Thoracic aorta (tissue), 2 donors: ENCODE measurements at places on chromosomes 13 and 19.

DNA sequence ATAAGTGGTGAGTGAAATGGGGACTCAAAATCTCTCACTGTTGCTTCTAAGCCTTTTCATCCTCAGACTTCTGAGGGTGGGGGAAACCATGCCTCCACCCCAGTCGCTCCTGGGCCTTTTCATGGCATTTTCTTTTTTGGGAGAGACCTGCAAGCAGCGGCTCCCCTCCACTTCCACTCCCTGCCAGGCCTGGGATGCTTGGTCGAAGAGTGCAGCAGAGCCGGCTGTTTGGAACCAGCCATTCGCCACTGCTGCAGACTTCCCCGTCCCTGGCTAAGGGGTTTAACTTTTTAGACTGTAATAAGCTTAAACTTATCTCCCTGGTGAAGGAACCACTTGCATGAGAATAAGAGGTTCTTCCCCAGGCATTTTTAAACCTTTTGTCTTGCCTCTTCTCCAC lies 617.2 kb downstream of the PCDH9 start:
- no peak for DNase-seq

DNA sequence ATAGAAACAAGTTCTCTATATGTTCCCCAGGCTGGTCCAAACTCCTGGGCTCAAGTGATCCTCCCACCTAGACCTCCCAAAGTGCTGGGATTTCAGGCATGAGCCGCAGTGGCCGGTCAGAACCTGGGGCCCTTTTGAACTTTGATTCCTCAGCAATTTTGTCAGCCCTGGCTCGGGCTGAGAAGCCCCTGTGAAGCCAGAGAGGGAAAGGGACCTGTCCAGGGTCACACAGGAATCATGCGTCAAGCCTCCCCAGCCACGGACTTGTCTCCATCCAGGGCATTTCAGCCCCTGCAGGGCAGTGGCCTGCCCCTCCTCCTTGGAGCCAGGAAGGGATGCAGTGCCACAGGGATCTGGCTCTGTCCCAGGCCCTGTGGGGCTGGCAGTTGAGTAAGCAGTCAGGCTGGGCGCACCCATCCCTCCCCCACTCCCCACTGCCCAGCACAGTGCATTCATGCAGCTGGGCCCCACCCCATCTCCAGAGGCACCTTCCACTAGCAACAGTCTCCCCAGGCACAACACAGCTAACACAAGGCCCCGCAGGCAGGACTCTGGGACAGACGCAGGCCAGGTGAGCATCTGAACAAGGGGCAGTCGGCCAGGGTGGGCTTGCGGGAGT lies at the start of gene CAPS:
CAPS (plus strand) TSS at position 516 of the 619 bp plus-strand sequence. CDS start 153 bp downstream, outside the sequence.
- DNase-seq: no peak

DNA sequence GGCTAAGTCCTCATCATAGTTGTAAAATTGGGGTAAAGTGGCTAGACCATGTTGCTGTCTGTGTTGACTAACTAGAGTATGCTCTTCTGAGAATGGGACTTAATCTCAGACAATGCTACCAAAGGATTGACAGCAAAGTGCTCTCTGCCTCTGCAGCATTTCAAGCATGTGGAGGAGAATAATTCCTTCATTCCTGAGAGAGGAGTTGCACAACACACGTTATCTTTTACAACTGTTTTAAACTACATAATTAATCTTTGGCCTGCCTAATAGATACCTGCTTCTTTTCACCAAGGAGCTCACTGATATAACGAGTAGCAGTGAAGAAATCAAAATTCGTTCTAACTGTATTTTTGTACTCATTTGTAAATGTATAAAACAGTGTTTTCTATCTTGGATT lies 2172.2 kb downstream of the PCDH9 start:
- DNase-seq: no peak

DNA sequence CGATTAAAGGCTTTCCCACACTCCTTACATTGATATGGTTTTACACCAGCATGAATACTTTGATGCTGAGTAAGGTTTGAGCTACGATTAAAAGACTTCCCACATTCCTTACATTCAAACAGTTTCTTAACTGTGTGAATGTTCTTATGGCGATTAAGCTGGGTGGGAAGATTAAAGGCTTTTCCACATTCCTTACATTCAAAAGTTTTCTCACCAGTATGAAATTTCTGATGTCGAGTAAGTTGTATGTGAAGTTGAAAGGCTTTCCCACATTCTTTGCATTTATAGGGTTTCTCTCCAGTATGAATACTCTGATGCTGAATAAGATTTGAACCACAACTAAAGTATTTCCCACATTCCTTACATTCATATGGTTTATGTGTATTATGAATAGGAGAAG lies 20.0 kb downstream of the ZNF780B start:
- no peak for DNase-seq

DNA sequence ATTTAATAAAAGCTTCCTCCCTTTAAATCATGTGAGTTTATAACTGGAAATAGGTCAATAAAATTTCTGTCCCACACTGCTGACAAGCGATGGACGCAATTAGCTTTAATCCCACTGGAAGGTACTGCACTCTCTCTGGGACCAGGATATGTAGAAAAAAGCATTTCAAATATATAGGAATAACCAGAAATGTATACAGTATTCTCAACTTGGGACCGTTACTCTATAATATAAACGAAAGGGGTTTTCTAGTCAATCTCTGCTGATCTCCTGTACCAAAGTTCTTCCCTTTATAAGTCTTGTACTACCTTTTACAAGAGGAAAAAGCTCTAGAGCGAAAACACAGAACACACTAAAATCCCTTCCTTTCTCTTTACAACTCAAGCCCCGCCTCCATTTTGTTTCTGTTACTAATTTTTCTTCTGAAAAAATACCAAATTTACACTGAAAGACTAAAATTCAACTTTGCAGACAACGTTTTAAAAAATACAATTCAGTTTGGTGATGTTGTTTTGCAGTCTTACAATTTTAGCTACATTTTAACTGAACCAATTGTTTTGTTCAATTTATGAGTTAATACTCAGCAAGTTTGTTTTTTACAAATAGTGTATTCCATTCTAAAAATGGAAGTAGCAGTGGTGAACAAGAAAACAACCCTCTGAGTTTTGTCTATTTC lies 1.7 kb upstream of the USPL1 start:
- no peak for DNase-seq

GRCh38 chr13:36973009-36973408 lies 26.1 kb downstream of the ALG5 start:
- DNase-seq: no peak

DNA sequence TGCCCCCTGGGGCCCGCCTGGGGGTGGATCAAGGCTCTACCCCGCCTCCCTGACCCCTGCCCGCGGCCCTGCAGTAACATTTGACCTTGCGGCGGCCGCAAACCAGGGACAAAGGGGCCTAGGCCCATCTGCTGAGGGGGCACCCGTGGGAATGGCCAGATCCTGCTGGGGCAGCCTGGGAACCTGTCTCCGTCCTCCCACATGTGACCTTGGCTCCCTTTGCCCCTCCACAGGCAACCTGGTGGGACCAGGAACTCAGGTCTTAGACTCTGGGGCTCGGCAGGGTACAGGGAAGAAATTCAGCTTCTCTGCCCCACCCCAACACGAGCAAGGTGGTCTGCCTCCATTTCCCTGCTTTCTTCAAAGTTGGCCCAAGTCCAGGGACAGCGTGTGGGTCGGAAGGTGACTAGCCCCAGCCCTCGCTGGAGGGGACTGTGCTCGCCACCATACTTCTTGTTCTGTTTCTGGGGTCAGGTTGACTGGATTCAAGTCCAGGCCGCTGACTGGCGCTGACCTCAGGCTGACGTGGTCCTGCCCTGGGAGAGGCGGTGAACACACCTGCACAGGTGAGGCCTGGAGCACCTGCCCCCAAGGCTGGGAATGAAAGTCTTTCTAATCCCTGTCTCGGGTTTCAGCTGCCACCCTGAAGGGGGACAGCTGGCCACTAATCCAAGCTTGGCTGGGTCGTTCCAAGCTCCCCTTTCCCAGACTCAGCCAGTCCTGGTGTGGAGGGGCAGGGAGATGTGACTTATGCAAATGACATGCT lies 2.5 kb upstream of the NR2F6 start:
- DNase-seq: no peak

- no peak for DNase-seq
Observed at GRCh38 chr13:42333613-42334328, 61.8 kb downstream of the AKAP11 start.
